AG04450 (cell line): ENCODE measurements at places on chromosomes 2 and 18. TPM values are rescaled to one million over a fixed set of nuclear protein-coding genes. Genes with fewer than 3 reads are reported as not detected.

DNA sequence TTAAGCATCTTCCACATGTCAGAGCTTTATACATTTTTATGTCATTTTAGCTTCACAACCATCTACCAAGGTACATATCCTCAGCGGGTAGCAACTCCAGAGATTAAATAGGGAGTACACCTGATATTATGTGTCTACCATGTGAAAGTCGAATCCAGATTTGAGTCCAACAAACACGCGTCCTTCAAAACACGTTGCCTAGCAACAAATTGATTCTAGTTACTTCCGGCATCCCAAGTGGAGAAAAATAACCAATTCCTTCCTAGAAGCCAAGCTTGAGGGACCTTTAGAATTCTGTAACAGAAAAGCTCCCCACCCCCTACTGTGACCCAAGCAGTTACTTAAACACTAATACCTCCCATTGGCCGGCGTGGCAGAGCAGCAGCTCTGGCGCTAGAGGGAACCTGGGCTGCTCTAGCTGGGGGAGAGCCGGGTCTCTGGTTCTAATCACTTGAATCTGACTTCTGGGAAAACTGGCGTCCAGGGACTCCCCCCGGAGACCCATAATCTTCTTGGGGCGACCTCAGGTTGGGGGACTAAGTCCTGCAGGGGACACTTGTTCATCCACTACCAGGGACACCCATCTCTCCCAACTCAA, at the start of gene ERICH2:
ERICH2 (plus strand) TSS at position 371 of the 598 bp plus-strand sequence. CDS start 304 bp downstream, outside the sequence.
- DNase-seq = no peak

TRPM8 gene
- polyA plus RNA-seq = 0.11 TPM in 1 of 2 replicates, not detected in the other

DNA sequence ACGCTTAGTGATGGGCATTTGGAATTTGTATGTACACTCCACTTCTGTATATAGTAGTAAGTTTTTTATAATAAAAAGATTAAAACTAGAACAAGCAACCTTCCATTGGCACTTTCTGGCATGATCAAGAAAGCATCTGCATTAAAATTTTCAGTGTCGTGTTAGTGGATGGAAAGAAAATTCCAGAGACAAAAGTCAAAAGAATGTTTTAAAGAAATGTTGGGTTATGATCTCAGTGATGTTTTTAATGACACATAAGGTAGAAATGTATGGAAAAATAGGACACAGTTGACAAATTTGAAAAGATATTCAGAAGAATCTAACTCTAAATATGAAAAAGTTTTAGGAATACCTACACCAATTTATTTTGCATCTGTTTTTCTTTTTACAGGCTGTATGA, 126.1 kb upstream of the FAM117B start:
- no peak for DNase-seq

DNAJC5G gene
- not detected in 2 replicates for polyA plus RNA-seq

DNA sequence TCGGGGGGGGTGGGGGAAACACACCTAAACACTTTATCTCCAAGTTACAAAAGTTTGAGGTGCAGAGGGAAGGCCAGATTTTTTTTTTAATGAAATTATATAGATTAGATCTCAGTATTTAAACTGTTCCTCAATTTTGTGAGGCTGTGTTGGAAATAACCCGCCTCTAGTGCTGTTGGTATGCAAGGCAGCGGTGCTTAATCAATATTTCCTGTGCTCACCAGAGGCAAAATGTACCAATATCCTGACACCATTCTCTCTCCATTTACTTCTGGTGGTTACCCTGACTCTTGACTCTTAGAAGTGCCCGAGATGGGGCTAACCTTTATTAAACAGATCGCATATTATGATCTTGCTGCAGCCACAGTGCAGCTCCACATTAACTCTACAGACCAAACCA, 54.8 kb upstream of the EML6 start:
- DNase-seq = no peak
